Type B pancreatic cell (in vitro differentiated cells): ENCODE measurements at places on chromosomes 1 and 21.

GRCh38 chr1:93905734-93906133, 3.5 kb downstream of the GCLM start:
- H3K27ac ChIP-seq, result no peak overlapping the region
- H3K4me1 ChIP-seq, result peaks cover 22% of the 10 kb centered on the region
- H3K4me3 ChIP-seq, result peak overlapping the region; percentile 76
- H3K36me3 ChIP-seq, result peaks cover 5% of the 10 kb centered on the region
- DNase-seq, result no peak

DNA sequence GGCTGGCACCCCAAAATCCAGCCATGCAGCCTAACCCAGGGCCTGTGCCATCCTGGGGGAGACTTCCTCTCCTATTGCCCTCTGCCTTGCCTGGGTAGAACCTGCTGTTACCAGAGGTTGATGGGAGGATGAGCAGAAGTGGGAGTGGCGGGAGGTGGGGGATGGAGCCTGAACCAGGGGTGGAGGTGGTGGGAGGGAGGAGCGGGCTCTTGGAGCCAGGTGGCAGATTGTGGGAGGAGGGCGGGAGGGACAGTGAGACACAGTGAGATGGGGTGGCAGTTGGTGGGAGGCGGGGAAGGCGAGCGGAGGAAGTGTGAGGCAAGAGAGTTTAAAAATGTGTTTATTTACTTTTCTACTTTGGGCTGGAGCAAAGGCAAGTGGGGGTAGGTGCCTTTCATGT, 87.3 kb downstream of the KCNJ6 start:
- H3K27ac ChIP-seq, result no peak overlapping the region
- DNase-seq, result no peak
- no peaks in the 10 kb centered on the region for H3K4me1 ChIP-seq
- peaks cover 10% of the 10 kb centered on the region for H3K27me3 ChIP-seq

DNA sequence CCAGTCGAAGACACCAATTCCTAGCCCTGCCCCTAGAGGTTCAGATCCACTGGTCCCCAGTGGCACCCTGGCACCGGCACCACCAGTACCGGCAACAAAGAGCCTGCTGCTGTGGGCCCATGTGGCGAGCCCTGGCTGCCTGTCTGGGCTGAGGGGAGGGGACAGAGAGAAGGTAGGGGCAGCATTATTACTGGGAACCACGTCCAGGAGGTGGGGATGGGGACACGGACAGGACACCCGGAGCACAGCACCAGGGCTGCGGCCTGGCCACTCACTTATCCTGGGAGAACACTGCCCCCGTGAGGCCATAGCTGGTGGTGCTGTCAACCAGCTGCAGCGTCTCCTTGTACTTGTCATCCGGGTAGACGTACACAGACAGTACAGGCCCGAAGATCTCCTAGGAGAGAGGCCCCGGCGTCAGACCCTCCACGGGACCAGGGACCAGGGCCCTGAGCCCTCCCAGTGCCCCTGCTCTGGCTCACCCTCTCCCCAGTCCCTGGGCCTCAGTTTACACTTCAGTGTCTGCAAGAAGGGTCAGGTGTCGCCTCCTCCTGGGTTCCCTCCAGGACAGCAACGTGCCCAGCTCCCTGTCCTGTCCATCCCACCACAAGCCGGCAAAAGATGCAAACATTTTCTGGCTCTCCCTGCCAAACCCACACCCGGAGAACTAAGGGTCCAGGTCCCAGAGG, 15.8 kb upstream of the TAS1R2 start:
- H3K27ac ChIP-seq, result no peak overlapping the region
- no peaks in the 10 kb centered on the region for H3K4me1 ChIP-seq
- peak; percentile 87 for DNase-seq
- H3K36me3 ChIP-seq, result no peaks in the 10 kb centered on the region
- H3K4me3 ChIP-seq, result no peak overlapping the region

GRCh38 chr21:39444421-39445180, 977 bp downstream of the LCA5L start:
- peak overlapping the region; percentile 95 for H3K27ac ChIP-seq
- H3K4me1 ChIP-seq, result peaks cover 17% of the 10 kb centered on the region
- no peaks in the 10 kb centered on the region for H3K36me3 ChIP-seq
- H3K27me3 ChIP-seq, result peaks cover 4% of the 10 kb centered on the region
- peak overlapping the region; percentile 97 for H3K4me3 ChIP-seq

DNA sequence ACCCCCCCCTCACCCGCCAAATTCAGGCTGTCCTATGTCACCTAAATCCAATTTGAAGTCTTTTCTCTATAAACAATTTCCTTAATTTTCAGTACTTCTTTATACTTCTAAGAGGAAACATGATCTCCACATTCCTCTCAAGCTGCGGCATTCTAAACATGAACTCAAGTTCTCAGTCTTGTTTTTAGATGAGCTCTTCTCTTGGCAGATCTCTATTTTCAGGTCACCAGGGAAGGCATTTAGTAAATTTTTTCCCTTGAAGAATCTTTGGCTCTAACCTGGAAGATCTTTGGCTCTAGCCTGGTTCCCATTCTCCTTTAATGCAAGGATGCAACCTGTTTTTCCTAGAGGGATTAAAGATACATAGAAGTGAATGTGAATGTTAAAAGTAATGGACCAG, 193.4 kb downstream of the ATG4C start:
- H3K4me1 ChIP-seq, result peaks cover 5% of the 10 kb centered on the region
- no peaks in the 10 kb centered on the region for H3K36me3 ChIP-seq
- peaks cover 16% of the 10 kb centered on the region for H3K27me3 ChIP-seq
- H3K4me3 ChIP-seq, result no peak overlapping the region

GRCh38 chr1:91501523-91501851, 836 bp downstream of the CDC7 start:
- DNase-seq, result no peak
- H3K36me3 ChIP-seq, result no peaks in the 10 kb centered on the region
- H3K27me3 ChIP-seq, result no peaks in the 10 kb centered on the region
- H3K4me3 ChIP-seq, result no peak overlapping the region

GRCh38 chr1:215264649-215265048, 182.1 kb downstream of the KCNK2 start:
- DNase-seq, result no peak
- H3K27me3 ChIP-seq, result no peaks in the 10 kb centered on the region
- H3K4me3 ChIP-seq, result no peak overlapping the region
- no peaks in the 10 kb centered on the region for H3K36me3 ChIP-seq
- H3K27ac ChIP-seq, result no peak overlapping the region

- no peaks in the 10 kb centered on the region for H3K36me3 ChIP-seq
- DNase-seq, result no peak
- H3K4me3 ChIP-seq, result no peak overlapping the region
- no peaks in the 10 kb centered on the region for H3K27me3 ChIP-seq
Measured at GRCh38 chr1:193419295-193419694, 232.9 kb upstream of the B3GALT2 start.

- no peaks in the 10 kb centered on the region for H3K27me3 ChIP-seq
- peaks cover 8% of the 10 kb centered on the region for H3K4me1 ChIP-seq
Measured at GRCh38 chr1:160419150-160419837, 18.9 kb downstream of the VANGL2 start.

- peaks cover 9% of the 10 kb centered on the region for H3K36me3 ChIP-seq
- peak overlapping the region; percentile 94 for H3K4me3 ChIP-seq
- H3K4me1 ChIP-seq, result peaks cover 37% of the 10 kb centered on the region
- H3K27ac ChIP-seq, result peak overlapping the region; percentile 92
Measured at GRCh38 chr1:40980453-40981121, 1.1 kb downstream of the CTPS1 start.

DNA sequence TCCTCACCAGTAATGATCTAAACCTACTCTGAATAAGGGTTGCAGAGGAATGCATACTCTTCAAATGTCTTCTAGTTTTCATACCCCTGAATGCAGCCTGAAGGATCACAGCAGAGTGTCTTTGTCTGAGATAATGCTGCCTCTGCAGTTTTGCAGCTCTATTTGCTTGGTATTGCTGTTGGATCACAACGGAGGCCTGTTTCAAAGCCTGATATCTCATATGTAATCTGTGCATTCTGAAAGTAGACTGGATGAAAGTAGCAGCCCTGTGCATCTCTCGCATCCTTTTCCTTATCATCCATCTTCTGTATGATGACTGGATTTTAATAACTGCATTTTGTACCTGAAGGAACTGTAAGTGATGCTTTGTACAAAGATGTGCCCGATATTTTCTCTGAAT, 34.9 kb upstream of the F13B start:
- no peaks in the 10 kb centered on the region for H3K4me1 ChIP-seq
- DNase-seq, result no peak
- no peak overlapping the region for H3K4me3 ChIP-seq
- no peaks in the 10 kb centered on the region for H3K27me3 ChIP-seq
- peaks cover 33% of the 10 kb centered on the region for H3K36me3 ChIP-seq
- H3K27ac ChIP-seq, result no peak overlapping the region

DNA sequence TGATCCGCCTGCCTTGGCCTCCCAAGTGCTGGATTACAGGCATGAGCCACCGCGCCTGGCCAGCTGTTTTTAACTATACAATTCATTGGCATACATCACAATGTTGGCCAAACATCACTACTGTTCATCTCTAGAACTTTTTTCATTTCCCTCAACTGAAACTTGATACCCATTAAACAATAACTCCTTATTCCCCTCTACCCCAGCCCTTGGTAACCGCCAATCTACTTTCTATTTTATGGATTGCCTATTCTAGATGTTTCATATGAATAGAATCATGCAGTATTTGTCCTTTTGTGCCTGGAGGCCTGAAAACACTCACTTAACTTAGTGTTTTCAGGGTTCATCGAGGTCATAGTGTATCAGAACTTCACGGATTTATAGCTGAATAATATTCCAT, 16.2 kb downstream of the BTF3L4 start:
- H3K36me3 ChIP-seq, result peaks cover 22% of the 10 kb centered on the region
- no peak overlapping the region for H3K4me3 ChIP-seq
- H3K27me3 ChIP-seq, result no peaks in the 10 kb centered on the region
- no peak overlapping the region for H3K27ac ChIP-seq
- DNase-seq, result no peak

DNA sequence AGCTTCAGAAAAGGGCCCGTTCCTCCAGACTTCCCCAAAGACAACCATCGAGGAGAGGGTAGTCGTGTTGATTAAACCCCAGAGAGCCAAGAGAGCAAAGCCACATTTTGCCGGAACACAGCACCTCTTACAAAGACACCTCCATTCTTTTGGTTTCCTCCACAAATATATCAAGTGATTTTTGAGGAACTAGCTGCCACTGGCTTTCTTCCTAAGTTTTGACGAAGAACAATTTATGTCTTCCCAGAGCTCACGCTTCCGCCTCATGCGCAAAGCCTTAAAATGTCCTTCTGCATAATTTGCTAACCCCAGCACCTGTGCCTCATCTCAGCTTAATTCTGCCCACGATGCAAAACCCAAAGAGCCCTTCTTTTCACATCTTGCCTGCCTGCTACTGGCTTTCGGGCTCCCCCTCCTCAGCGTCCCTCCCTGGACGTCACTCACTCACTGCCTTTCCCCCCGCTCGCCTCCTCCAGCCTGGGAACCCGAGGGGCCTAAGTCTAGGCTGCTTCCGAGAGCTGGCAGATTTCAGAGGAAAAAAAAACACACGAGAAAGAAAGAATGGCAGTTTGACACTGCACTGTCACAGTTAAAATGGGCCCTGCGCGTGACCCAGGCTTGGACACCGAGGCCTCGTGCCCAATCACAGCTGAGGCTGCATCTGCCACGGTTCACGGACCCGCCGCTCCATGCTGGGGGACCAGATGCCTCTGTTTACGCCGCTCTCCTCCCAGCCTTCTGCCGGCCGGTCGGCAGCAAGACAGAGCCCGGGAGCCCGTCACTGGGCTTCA, 77.6 kb upstream of the IFNAR2 start:
- peaks cover 45% of the 10 kb centered on the region for H3K27me3 ChIP-seq
- H3K27ac ChIP-seq, result no peak overlapping the region
- no peaks in the 10 kb centered on the region for H3K4me1 ChIP-seq
- no peak for DNase-seq
- H3K36me3 ChIP-seq, result no peaks in the 10 kb centered on the region
- H3K4me3 ChIP-seq, result no peak overlapping the region

DNA sequence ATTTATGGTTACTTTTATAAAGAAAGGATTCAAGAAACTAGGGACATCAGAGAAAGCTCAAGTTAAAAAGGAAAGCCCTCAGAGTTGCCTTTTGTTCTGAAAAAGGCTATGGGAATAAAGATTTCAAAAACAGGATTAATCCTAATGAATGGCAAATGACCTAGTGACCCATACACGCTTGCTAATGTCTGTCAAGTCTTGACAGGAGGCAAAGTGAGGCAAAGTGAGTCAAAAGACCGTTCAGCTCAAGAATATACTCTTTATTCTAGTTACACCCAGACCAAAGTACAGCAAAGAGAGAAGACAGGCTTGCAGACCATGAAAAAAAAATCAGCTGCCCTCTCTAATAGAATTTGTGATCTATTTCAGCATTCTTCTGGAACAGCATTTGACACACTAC, 3.5 kb downstream of the ZNF436 start:
- peak overlapping the region; percentile 99 for H3K27ac ChIP-seq
- peaks cover 32% of the 10 kb centered on the region for H3K4me1 ChIP-seq
- H3K27me3 ChIP-seq, result no peaks in the 10 kb centered on the region
- H3K4me3 ChIP-seq, result peak overlapping the region; percentile 99

DNA sequence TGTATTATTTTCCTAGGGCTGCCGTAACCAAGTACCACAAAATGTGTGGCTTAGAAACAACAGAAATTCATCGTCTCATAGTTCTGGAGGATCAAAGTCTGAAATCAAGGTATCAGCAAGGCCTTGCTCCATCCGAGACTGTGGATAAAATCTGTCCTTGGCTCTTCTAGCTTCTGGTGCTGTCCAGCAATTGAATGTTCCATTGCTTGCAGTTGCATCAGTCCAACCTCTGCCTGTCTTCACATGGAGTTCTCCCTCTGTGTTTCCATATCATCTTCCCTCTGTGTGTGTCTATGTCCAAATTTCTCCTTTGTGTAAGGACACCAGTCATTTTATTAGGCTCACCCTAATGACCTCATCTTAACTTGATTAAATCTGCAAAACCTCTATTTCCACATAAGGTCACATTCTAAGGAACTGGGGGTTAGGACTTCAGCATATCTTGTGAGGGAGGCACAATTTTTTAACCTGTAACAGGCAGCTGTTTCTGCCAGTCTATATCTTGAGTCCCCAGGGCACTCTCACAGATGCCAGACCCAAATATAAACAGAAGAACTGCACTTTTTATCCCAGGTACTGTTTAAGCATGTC, 84.2 kb downstream of the ERG start:
- H3K4me3 ChIP-seq, result no peak overlapping the region
- no peak for DNase-seq
- no peaks in the 10 kb centered on the region for H3K36me3 ChIP-seq

DNA sequence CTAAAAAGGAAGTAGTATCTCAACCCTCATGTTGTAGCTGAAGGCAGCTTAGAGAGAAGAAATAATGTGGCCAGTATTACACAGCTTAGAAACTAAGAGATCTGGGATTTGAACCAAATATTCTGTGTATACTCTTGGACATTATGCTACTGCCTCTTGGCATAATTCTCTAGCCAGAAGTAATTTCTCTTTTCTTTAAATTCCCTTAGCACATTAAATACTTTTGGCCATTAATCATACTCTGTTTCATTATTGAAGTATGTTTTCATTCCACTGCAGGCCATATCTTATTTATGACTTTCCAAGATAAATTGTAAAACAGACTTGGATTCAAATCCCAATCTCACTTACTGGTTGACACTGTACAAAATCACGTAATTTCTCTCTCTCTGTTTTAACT, 181.3 kb upstream of the SPAG17 start:
- H3K27me3 ChIP-seq, result no peaks in the 10 kb centered on the region
- H3K27ac ChIP-seq, result no peak overlapping the region
- no peak overlapping the region for H3K4me3 ChIP-seq
- no peaks in the 10 kb centered on the region for H3K4me1 ChIP-seq
- no peak for DNase-seq
- peaks cover 3% of the 10 kb centered on the region for H3K36me3 ChIP-seq

GRCh38 chr1:59730759-59731478, 83.8 kb upstream of the HOOK1 start:
- H3K4me1 ChIP-seq, result peaks cover 24% of the 10 kb centered on the region
- DNase-seq, result no peak
- H3K27ac ChIP-seq, result peak overlapping the region; percentile 52
- no peak overlapping the region for H3K4me3 ChIP-seq
- no peaks in the 10 kb centered on the region for H3K27me3 ChIP-seq

GRCh38 chr1:88773540-88774150, 89.6 kb downstream of the PKN2 start:
- peak overlapping the region; percentile 96 for H3K27ac ChIP-seq
- peaks cover 55% of the 10 kb centered on the region for H3K36me3 ChIP-seq
- DNase-seq, result no peak
- no peaks in the 10 kb centered on the region for H3K27me3 ChIP-seq
- H3K4me3 ChIP-seq, result peak overlapping the region; percentile 35
